ENCODE measurements at places on chromosomes 2 and 18.

- no peak for DNase-seq
Observed at GRCh38 chr2:61172671-61173070, 10.7 kb downstream of the C2orf74 start.

GRCh38 chr2:65605058-65605742 lies 172.8 kb upstream of the SPRED2 start:
- DNase-seq, result no peak

GRCh38 chr2:236889791-236890704 lies 195.6 kb upstream of the COPS8 start:
- DNase-seq, result no peak

DNA sequence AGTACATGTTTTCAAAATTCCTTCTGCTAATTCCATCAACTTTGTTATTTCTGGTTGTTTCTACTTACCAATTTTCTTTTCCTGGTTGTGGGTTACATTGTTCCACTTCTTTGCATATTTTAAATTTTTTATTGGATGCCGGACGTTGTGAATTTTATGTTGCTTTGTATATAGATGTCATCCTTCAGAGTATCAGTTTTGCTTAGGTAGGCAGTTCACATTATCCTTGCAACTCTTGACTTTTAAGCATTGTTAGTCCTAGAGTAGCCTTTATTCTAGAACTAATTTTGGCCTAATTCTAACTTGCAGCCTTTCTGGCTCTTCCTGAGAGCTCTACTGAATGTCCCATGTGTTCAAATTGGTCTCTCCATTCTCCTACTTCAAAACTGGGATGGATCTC lies 228.7 kb upstream of the MC4R start:
- DNase-seq, result no peak

GRCh38 chr2:47070920-47071824 lies 83.9 kb downstream of the STPG4 start:
- peak; percentile 95 for DNase-seq

GRCh38 chr2:32284321-32284720 lies 6.6 kb downstream of the YIPF4 start:
- no peak for DNase-seq

- DNase-seq, result peak; percentile 75
Observed at GRCh38 chr2:183059561-183059960, 19.0 kb upstream of the DUSP19 start.

- no peak for DNase-seq
Observed at GRCh38 chr2:47964277-47964676, 58.0 kb upstream of the FBXO11 start.

DNA sequence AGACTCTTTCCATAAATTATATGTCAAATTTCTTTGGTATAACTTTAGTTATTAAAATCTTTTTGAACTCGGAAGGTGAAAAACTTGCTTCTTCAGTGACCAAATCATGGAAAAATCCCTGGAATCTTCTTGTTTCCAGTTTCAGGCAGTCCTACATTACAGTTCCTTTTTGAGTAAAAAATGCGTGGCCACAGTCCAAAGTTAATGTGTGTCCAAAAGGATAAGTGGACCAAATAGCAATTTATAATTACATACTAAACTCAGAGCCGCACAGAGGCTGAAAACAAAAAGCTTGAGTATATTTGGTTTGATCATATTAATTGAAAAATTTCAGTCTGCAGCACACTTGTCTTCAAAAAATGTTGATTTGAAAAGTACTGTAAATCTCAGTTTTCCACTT lies 28.4 kb upstream of the DYNC2LI1 start:
- peak; percentile 77 for DNase-seq

- DNase-seq, result peak; percentile 90
Observed at GRCh38 chr2:1055014-1055595, 104.5 kb downstream of the SNTG2 start.

DNA sequence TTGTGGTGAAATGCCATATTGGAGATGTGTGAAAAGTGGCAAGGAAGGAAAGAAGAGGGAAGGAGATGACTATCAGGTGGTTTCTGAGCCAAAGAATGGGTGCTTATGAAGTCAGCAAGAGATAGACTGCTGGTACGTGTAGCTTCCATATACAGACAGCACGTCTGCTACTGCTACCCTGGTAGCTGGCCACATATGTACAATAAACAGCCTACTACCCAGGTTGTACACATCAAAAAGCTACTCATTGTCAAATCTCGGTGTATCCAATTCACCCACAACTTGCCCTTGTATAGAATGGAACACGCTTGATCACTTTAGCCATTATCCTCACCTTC lies 761.8 kb downstream of the LRRTM4 start:
- no peak for DNase-seq

DNA sequence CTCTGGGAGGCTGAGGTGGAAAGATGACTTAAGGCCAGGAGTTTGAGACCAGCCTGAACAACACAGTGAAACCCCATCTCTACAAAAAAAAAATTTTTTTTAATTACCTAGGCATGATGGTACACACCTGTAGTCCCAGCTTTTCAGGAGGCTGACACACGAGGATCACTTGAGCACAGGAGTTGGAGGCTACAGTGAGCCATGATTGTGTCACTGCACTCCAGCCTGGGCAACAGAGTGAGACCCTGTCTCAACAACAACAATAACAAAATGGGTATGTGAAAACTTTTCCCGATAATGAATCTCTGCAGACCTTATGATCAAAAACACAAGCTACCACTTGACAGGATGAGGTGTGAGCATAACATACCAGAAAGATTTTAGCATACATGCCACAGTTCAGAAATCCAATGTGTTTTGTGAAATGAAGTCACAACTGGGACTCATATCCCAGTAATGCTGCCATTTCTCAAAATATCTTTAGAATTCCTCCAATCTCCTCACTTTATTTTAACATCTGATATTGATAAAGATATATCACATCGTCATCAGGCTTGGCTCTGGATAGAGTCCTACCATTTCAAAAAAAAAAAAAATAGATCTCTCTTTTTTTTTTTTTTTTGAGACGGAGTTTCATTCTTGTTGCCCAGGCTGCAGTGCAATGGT lies 74.0 kb upstream of the PELI1 start:
- DNase-seq, result peak; percentile 9

Measured in AG10803 (cell line).